ENCODE measurements at places on chromosomes 7 and 10.

- no peak for DNase-seq
These were observed 101.4 kb downstream of the ZNF365 start for GRCh38 chr10:62475551-62475950.

GRCh38 chr10:86254081-86254480 lies 112.5 kb downstream of the GRID1 start:
- DNase-seq = no peak

- DNase-seq = no peak
These were observed 36.9 kb downstream of the YKT6 start for GRCh38 chr7:44237696-44238095.

DNA sequence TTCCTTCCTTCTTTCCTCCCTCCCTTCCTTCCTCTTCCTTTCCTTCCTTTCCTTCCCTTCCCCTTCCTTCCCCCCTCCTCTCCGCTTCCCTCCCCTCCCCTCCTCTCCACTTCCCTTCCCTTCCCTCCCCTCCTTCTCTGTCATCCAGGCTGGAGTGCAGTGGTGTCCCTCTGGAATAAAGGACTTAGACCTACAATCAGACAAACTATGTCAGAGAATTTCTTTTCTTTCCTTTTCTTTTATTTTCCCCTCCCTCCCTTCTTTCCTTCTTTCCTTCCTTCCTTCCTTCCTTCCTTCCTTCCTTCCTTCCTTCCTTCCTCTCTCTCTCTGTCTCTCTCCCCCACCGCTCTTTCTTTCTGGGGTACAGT lies 242.2 kb downstream of the GATA3 start:
- DNase-seq = no peak

DNA sequence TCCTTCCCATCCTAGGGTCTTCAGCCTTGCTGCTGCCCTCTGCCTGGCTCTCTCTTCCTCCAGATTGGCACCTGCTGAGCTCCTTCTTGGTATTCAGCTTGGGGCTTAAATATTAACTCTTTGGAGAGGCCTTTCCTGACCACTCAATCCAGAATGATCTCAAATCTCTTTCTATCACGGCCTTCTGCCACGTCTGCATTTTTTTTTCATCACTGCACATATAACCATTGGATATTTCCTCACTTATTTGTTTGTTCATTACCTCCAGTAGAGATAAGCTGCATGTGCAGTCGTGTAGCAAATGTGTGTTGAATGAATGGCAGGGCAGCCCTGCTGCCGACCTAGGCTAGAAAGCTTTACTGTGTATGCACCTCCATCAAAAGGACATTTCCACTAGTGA lies 51.6 kb upstream of the MPP7 start:
- DNase-seq = no peak

GRCh38 chr10:99412099-99412498 lies 18.3 kb downstream of the GOT1 start:
- no peak for DNase-seq

GRCh38 chr7:76509931-76510877 lies at the start of gene UPK3B:
UPK3B (plus strand) TSS chr7:76510552; CDS start chr7:76510653, 101 bp downstream.
- DNase-seq = no peak

- no peak for DNase-seq
These were observed 350.1 kb downstream of the KIF20B start for GRCh38 chr10:90051474-90051873.

GRCh38 chr10:52220947-52221346 lies 93.1 kb upstream of the DKK1 start:
- no peak for DNase-seq

- DNase-seq = no peak
These were observed 106.7 kb upstream of the ITGB1 start for GRCh38 chr10:33064706-33065105.

GRCh38 chr10:30396698-30397097 lies 37.3 kb upstream of the MAP3K8 start:
- no peak for DNase-seq

DNA sequence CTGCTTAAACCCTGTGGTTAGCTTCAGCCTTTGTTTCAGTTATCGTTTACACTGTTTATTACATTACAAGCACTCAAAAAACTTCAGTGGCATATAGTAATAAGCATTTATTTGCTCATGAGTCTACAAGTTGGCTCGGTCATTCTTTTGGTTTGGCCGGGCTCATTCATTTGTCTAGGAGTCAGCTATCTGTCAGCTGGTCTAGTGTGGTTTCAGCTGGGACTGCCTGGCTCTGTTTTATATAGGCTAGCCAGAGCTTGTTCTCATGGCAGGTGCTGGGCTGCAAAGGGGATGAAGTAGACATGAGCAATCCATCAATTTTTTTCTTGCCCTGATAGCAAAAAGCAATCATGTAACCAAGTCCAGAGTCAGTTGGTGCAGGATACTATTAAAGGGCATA lies 103.6 kb downstream of the MKLN1 start:
- no peak for DNase-seq

Measured in CD8-positive, alpha-beta T cell (primary cell).